ENCODE measurements at places on chromosomes 3 and 15.

- peak; percentile 26 for DNase-seq
These were observed 35.5 kb upstream of the CGNL1 start for GRCh38 chr15:57340682-57341259.

DNA sequence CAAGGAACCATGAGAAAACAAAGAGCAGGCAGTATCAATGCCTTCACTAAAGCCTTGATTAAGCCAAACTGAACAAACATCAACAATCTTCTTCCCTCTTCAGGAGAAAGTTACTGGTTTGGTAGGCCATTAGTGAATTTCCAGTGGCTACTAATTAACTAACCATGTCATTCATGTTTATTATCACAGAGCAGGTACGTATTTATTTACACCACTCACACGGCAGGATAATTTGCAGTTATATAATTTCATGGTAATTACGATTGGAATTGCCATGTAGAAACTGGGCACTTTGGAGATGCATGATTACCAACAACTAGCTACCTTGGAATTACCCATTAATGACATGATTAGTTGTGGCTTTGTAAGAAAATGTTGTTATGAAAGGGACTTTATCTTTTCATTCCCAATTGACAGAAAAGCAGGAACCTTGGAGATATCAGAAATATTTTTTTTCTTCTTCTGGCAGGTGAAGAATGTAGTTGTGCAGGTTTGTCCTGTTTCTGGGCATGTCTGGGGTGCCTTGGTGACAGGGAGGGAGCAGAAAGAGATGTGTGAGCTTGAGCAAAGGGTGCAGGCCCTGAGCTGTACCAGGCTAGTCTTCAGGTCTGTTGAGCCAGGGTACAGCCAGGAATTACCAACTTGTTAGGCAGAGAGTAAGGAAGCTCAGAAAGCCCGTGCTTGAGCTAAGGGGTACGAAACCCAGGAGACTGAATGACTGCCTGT is 310.7 kb downstream of the RORA start:
- DNase-seq = no peak

- DNase-seq = no peak
These were observed 244.8 kb upstream of the TPRG1 start for GRCh38 chr3:188926741-188927511.

DNA sequence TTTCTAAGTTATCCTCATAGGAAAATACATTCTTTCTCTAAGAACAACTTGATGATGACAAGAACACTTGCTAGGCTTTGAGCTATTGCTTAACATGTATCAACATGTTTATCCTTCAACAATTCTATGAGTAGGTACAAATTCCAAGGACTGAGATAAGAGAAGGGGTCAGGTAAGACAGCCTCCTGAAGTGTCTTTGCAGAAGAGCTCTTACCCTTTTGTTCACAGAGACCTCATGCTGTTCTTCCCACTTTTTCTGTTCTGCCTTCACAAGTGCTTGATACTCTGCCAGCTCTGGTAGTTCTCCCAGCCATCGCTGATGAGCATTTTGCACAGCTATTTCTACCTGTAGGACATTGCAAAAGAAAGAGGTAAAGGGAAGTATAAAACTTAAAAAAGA is 50.9 kb downstream of the CEP152 start:
- no peak for DNase-seq

DNA sequence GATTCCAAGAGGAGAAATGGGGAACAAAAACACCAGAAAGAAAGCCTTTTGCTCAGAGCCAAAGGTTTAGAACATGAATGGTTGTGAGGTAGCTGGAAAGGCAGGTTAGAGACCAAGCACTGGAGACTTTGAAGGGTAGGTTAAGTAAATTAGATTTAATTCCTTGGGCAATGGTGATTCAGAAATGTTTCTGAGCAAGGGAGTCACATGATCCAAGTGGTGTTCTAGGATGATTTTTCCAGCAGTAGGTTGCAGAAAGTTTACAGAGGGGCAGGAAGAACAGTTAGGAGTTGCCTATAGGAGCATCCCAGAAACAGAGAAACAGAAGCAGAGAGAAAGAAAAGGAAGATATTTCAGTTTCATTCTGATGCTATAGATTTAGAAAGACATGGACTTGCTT is 139.8 kb downstream of the WDR76 start:
- DNase-seq = no peak

- no peak for DNase-seq
These were observed 77.2 kb downstream of the CD200R1L start for GRCh38 chr3:112769286-112769978.

DNA sequence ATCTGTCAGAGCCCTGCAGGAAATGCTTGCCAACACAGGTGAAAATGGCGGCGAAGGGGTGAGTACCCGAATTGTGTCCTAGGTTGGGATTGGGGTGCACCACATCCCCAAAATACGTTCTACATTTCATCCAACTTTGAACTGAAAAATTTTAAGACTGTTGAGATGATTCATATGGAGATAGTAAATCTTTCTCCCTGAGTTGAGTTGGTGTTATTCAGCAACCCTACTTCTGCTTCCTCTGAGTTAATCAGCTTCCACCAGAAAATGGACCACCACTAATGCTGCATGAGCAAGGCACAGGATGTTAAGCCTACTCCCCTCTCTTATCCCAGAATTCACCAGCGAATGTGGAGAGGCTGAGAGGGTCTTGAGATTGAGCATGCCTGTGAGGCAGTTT is 192.9 kb downstream of the RYR3 start:
- no peak for DNase-seq

GRCh38 chr3:99523431-99524127 is 114.8 kb upstream of the COL8A1 start:
- no peak for DNase-seq

DNA sequence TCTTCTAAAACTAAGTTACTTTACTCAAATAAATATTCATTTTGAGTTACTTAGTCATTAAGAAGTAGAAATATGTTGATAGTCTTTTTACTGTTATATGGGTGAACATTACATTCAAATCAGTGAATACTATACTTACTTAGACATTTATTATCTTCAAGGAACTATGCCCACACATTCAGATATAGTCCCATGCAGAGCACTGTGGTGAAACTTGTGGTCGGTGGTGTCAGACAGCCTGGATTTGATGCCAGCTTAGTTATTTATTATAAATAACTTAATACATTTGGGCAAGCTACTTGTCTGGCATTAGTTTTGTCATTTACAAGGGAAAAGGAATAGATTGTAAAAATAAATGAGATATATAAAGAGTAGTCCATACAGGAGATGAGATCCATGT is 149.5 kb downstream of the RAP2B start:
- no peak for DNase-seq

- no peak for DNase-seq
These were observed 258.7 kb downstream of the SLCO3A1 start for GRCh38 chr15:92112180-92112579.

DNA sequence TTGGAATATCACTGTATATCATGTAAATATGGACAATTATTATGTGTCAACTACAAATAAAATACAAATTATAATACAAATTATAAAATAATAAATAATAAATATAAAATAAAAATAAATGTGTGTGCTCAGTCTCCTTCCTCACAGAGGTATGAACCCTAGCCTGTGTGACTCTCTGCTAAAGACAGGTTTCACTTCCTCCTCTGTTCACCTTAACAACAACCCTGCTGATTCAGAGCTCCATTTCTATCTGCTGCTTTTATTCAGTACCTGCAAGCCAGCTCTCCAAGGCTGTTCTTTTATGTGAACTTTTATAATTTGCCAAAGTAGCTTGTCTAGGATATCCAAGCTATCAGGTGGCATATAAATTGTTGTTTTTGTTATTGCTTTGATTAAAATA is 610.7 kb upstream of the GRM7 start:
- DNase-seq = no peak

- DNase-seq = no peak
These were observed 5.8 kb upstream of the CCR3 start for GRCh38 chr3:46236294-46237054.

GRCh38 chr3:128547368-128547987 is 54.5 kb upstream of the GATA2 start:
- DNase-seq = no peak

- no peak for DNase-seq
These were observed 140.4 kb upstream of the ABI3BP start for GRCh38 chr3:101133652-101134051.

DNA sequence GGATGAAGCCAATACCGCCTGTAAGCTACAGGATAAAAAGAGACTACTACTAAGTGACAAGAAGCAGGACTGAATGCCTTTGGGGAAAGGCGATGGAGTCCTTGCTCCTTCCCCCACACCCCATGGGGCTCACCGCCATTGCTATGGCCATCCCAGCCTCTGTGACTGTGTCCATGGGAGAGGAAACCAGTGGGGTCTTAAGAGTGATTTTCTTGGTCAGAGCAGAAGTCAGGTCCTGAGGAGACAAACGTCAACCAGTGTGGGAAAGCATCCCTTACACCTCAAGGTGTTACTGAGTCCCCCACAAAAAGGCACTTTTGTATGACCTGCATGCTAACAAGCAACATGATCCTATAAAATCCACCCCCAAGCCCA is 913 bp downstream of the IMPDH2 start:
- DNase-seq = no peak

DNA sequence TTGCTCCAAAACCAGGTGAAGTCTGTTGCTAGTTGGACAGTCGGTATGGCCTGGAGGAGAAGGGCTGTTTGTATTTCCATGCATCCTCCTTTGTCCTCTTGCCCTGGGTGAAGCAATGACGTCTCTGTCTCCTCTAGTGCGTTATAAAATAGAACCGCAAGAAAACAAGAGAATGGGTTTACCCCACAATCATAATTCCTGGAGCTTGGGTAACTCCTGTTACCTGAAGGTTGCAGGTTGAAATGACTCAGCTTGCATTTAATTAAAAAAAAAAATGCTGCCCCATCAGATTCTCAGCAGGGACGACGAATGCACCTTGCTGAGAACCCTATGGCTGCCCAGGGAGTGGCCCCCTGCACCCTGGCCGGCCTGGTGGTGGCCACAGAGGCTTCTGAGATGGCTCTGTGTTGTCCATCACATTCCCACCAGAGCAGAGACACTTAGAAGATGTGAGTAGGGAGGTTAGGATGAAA is 228.2 kb upstream of the BHLHE40 start:
- DNase-seq = no peak

GRCh38 chr3:126448136-126448892 is 27.4 kb downstream of the ZXDC start:
- DNase-seq = no peak

GRCh38 chr3:133375403-133375745 is 24.5 kb upstream of the BFSP2 start:
- no peak for DNase-seq

DNA sequence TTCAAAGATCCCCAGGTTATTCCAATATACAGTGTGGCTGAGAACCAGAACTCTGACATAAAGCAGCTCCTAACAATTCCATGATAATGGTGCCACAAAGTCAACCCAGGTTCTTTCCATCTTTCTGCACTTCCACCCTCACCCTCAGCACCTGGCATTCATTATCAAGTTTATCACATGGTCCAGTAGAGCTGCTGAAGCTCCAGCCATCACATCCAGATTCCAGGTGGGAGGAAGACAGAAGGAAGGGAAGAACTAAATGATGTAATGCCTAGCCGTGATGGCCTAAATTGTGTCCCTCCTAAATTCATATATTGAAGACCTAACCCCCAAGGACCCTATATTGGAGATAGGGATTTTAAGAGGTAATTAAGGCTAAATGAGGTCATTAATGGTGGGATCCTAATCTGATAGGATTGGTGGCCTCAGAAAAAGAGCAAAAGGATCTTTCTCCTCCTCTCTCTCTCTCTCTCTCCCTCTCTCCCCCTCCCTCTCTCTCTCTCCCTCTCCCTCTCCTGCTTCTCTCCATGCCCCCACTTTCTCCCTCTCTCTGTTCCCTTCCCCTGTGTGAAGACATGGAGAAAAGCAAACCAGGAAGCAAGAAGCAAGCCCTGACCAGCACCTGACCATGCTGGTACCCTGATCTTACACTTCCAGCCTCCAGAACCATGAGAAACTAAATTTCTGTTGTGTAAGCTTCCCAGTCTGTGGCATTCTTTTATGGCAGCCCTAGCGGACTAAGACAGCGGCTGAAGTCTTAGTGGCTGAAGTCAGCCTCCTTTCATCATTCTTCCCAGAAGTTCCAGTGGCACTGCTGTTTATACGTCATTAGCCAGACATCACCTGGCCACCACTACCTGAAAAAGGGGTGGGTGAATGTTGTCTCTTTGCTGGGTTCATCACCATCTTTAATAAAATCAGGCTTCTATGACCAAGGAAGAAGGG is 369.7 kb upstream of the PROK2 start:
- DNase-seq = no peak

GRCh38 chr15:80798911-80799310 is 19.7 kb downstream of the CEMIP start:
- no peak for DNase-seq

DNA sequence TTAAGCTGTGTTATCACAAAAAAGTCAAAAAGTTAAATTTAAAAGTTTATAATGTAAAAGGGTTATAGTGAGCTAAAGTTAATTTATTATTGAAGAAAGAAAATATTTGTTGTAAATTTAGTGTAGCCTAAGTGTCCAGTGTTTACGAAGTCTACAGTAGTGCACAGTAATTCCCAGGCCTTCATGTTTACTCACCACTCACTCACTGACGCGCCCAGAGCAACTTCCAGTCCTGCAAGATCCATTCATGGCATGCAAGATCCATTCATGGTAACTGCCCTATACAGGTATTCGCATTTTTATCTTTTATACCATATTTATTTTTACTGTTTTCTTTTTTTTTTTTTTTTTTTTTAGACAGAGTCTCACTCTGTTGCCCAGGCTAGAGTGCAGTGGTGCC is 69.5 kb downstream of the TPRA1 start:
- no peak for DNase-seq

DNA sequence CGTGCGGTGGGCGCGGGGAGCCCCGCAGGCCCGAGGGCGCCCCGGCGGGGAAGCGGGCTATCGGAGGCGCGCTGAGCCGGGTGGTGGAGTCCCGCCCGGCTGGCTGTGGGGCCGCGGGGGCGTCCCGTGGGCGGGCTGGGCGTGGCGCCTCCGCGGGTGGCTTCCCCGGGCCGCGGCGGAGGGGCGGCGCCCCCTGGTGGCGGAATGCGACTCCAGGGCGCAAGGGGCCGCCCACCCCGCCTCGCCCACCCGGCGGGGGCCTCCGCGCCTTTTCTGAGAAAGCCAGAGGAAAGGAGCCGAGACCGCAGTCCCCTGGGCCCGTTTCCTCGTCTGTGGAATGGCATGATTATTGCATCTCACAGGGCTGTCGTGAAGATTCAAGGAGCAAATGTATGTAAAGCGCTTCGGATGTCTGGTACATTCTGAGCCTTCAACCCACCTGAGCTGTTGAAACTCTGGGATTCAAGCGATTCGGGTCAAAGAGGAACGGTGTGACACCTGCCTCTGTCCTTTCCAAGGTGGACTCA is 31.9 kb upstream of the RAB6B start:
- peak; percentile 85 for DNase-seq

- DNase-seq = no peak
These were observed 11.6 kb downstream of the RMDN3 start for GRCh38 chr15:40743485-40743901.

GRCh38 chr3:116087426-116087825 is 357.9 kb downstream of the LSAMP start:
- no peak for DNase-seq

GRCh38 chr15:84982301-84982920 is 755 bp downstream of the PDE8A start:
- peak; percentile 48 for DNase-seq

GRCh38 chr15:33226559-33227181 is 32.2 kb upstream of the FMN1 start:
- no peak for DNase-seq

- no peak for DNase-seq
These were observed 254.6 kb upstream of the SOX14 start for GRCh38 chr3:137509354-137510045.

Measured in memory B cell (primary cell).